ENCODE measurements at places on chromosomes 11 and 22.

GRCh38 chr11:7600205-7600775 lies 73.0 kb downstream of the CYB5R2 start:
- DNase-seq, result peak; percentile 42

DNA sequence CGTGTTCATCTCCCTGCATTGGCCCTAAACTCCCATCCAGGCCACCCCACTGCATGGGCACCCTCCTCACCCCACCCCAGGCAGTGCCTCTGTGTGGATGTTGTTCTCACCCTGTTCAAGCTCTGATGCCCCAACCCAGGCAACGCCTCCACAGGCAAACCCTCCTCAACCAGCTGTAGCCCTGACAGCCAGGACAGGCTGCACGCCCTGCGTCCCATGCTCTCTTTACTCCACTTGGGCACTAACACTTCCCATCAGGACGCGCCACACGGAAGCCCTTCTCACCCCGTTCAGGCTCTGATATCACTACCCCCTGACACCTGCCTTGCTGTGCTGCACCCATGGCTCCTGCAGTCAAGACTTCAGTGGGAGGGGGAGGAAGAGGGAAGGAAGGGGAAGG lies 47.9 kb downstream of the KCNJ1 start:
- DNase-seq, result no peak

DNA sequence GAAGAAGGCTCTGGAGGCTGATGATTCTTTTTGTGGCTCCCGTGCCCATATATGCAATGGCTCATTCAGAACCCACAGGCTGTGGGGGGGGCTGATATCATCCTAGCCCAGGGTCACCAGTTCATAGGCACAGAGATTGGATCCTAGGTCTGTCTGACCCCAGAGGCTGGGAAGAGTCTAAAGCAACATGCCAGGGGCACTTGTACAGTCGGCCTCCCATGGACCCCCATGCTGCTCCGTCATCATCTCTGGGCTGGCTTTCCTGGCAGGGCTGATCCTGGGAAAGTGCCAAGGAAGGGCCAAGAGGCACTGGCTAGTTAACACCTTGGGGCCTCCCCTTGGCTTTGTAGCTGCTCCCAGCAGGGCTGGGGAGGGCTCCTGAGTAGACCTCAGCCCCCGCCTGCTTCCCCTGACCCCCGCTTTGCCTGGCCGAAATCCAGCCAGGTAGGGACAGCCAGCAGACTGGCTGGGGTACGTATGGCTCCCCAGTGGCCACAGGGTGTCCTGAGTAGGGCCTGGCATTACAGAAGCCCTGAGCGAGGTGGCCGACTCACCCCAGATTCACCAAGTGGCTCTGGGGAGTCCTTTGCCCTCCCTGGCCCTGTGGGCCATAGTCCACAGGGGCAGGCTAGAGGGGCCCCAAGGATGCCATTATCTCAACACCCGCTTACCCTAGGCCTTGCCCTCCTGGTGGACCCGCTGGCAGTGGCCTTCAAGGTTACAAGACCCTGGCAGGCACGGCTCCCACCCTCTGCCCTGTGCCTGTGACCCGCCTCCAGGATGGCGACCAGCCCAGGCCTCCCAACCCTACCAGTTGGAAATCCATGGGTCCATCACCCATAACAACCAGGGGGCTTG lies 22.5 kb downstream of the FADS3 start:
- DNase-seq, result no peak

DNA sequence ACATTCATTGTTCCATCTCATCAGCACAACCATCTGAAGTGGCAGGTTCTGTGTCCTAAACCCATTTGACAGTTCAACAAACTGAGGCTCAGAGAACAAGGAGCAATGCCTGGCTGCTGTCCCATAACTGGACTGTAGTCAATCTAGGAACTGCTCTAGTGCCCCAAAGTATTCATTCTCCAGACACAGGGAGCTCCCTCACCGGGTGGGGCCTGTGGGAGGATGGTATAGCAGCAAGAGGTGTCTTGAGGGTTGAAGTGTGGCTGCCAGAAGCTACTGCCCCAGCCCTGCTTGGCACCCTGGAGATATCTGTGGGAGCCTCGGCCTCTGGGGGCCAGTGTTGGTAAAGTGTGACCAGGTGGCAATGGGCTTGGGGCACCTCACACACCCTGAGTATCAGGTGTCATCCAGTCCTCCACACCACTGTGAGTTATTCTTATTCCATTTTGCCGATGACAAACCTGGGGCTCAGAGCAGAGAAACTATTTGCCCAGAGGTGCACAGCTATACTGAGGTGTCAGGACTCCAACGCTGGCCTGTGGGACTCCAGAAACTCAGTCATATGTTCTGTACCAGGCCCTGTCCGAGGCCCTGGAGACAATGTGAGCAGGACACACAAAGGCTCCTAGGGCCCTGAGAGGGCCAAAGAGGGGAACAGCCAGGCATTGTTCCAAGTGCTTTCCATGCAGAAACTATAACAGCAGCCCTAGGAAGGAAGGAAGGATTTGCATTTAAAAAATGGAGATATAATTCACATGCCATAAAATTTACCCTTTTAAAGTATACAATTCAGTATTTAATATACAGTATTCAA lies 46.0 kb upstream of the KLHL35 start:
- no peak for DNase-seq

DNA sequence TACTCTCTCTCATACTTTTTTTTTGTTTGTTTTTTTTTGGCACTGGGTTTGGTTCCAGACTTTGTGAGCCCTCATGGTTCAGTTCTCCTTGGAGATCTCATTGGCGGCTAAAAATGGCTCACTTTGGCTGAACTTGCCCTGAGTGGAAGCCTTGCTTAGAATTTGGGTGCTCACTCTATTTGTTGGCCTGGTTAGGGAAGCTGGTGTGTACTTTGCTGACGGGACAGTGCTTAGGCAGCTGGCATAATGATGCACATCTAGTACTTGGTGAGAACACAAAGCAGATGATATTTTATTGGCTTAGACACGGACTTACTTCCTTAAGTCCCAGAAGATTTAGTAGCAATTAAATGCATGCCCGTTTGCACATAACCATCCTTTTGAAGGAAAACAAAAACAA lies 66.5 kb upstream of the GRAMD1B start:
- DNase-seq, result no peak

- DNase-seq, result no peak
These were observed 11.3 kb downstream of the C22orf23 start for GRCh38 chr22:37942133-37942532.

- no peak for DNase-seq
These were observed 38.6 kb upstream of the LMO2 start for GRCh38 chr11:33930317-33931021.

DNA sequence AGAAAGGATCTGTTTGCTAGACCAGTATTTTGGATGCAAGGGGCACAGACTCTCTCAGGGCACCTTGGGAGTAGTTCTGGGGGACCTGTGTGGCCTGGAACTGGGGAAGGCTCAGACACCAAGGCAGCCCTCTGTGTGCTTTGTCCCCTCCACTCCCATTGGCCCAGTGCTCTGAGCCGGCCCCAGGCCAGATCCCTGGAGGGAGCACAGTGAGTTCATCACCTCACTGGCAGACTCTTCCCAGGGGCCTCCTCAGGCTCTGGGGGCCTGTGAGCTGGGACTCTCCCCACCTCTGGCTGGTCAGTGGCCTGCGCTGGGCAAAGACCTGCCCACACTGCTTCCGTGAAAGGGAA lies 51.7 kb downstream of the CHRDL2 start:
- no peak for DNase-seq

DNA sequence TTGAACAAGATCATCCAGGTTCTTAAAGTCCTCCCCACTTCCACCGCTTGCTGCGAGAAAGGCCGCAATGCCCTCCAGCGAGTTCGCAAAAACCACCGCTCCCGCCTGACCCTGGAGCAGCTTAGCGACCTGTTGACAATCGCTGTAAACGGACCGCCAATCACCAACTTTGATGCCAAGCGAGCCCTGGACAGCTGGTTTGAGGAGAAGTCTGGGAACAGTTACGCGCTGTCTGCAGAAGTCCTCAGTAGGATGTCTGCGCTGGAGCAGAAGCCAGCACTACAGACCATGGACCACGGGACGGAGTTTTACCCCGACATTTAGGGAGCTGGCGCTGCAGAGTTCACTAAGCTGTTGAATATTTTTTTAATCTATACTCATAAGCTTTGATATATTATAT lies 58.3 kb downstream of the SYT13 start:
- no peak for DNase-seq

GRCh38 chr11:102252339-102252891 lies 64.9 kb upstream of the BIRC3 start:
- no peak for DNase-seq

DNA sequence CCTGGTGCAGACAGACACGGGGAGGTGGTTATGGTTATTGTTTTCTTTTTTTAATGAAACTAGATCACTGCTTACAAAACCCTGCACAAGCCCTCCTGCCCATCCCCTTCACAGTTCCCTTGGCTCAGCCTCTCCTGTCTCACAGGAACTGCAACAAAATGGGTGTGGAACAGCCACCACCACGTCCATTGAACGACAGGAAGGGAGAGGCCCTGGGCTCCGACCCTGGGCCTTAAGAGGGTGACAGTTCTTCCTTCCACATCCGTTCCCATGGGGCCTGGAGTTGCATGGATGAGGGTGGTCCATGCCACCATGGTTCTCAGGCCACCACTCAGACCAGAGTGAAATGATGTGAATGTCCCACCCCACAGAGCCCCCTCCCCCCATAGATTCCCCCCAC lies 15.7 kb downstream of the PRPF19 start:
- DNase-seq, result no peak

- no peak for DNase-seq
These were observed 52.6 kb downstream of the TCF20 start for GRCh38 chr22:42217752-42218280.

DNA sequence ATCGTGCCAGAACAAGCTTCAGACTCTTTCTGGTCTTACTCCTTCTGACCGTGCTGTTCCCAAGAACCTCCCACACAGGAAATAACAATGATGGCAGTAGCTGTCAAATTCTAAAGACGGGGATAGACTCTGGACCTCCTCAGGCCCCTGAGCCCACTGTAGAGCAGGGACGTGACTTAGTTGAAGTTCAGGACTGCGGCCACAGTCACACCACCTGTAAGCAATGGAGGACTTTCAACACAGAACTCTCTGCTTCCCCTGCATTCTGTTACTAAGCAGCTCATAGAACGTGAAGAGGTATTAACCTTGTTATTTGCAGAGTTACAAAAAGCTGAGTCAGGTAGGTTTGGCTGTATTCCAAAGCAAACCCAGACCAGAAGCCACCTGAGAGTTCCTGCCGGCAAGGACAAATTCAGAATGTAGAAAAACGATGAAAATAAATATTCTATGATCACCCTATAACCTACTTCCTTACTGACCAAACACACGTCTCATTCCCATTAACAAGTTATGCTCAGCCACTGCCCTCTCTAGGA lies 12.7 kb downstream of the TMEM45B start:
- no peak for DNase-seq

DNA sequence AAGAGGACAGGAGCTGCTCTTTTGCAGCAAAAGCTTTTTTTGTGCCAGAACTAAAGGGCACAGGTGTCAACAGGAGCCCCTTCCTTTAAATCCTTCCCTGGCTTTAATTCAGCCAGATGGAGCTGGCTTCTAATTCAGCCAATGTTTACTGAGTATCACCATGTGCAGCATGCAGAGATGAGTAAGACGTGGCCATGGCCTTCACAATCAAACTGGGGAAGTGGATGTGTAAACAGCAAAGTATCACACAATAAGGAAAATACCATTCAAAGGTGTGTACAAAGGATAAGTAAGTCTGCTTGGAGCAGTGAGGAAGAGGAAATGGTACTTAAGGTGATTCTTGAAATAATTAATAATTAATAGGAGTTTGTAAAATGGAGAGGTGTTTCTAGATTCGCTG lies 243.4 kb downstream of the NXPE2 start:
- no peak for DNase-seq

DNA sequence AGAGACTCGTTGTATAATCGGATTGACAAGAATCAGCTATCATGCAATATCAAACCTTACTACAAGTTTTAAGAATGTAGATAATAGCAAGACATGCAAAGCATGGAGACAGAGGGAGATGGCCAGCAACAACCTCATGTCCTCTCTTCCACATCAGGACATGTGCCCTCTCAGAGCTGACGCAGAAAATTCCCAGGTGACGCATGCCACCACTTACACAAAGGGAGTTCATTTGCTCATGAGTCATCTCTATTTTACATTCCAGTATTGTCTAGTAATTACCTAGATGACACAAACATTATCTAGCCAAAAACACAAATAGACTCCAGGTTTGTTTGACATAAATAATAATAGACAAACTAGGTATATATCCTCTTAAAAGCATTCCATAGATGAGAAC lies 38.1 kb upstream of the OPCML start:
- DNase-seq, result no peak

- DNase-seq, result no peak
These were observed 27.0 kb downstream of the ART5 start for GRCh38 chr11:3614742-3615171.

- DNase-seq, result no peak
These were observed 4.8 kb downstream of the SPATA19 start for GRCh38 chr11:133840479-133840941.

GRCh38 chr22:47195156-47195483 lies 432.7 kb downstream of the TBC1D22A start:
- DNase-seq, result no peak

DNA sequence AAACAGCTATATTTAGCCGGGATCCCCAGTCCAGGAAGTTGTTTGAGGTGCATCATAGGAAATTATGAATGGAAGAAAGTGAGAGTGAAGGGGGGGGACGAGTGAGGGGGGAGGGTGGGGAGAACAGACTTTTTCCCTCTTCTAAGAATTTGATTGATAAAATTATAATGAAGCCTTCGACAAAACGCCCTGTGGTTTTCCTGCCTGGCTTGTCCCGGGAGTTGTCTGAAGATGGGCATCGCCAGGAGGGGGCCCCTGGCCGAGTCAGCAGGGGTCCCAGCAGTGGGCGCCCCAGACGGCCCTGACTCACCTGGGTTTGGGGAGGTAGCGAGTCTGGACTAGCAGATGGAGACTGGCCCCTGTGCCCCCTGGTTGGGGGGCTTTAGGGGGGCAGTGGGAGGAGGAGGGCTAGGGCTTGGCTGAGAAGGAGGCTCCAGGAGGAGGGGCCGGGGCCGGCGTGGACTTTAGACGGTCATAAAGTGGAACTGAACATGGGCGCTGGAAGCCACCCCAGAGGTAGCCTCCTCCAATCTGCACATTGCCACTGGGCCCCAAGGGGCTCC lies 336 bp upstream of the LIF start:
- DNase-seq, result no peak

DNA sequence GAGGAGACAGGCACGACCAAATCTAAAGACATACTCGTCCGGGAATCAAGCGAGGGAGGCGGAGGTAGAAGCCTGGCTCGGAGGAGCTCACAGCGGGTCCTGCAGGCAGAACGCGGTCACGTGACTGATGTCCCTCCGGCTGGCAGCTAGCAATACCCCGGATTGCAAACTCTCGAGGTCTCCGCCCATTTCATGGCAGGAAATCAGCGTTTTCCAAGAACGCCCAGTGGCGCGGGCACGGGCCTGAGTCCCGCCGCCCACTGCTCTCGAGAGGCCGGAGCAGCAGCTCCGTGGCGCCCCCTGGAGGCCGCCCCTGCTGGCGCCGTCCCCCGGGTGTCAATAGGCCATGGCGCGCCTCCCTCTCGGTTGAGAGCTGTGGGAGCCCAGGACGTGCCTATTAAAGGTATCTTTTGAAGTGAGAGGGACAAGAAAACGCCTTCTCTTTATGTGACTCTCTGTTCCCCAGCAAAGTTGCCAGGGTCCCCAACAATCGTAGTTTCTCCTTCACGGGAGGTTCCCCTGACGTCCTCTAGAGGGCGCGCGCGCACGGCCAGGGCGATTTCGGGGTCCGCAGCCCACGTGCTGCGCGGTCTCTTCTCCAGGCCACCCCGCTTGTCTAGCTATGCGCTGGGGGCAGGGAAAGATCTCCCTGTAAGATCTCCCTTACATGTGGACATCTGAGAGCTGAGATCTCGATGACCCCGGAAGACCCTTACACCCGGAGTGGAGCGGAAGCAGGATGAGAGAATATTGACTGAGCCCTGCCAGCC lies 37.3 kb upstream of the RBFOX2 start:
- peak; percentile 87 for DNase-seq

All from AG04450 (cell line).